Caki2 (cell line): ENCODE measurements at places on chromosomes 7 and 10. TPM values are rescaled to one million over a fixed set of nuclear protein-coding genes. Genes with fewer than 3 reads are reported as not detected.

Gene OR2A5
- not detected in 2 replicates for total RNA-seq

Gene RBP4
- total RNA-seq: 0.54 TPM in 1 of 2 replicates, not detected in the other

Gene PARD3
- 237 and 254 TPM in 2 replicates for total RNA-seq

Gene NPFFR1
- not detected in 2 replicates for total RNA-seq

Gene CAMK2B
- total RNA-seq: 0.14 and 0.23 TPM in 2 replicates

Gene MYO3A
- total RNA-seq: 4.5 TPM in 2 replicates

Gene ATRNL1
- total RNA-seq: 124 and 137 TPM in 2 replicates

Gene DKK1
- total RNA-seq: 4.5 and 8.6 TPM in 2 replicates

Gene SDK1
- total RNA-seq: 8.7 and 9.1 TPM in 2 replicates

Gene HK1
- 102 and 117 TPM in 2 replicates for total RNA-seq
